ENCODE measurements at places on chromosomes 11 and 22. TPM values are rescaled to one million over a fixed set of nuclear protein-coding genes. Genes with fewer than 3 reads are reported as not detected.

- DNase-seq = no peak
These were observed 43.9 kb upstream of the FAT3 start for GRCh38 chr11:92180664-92181251.

- no peak for DNase-seq
These were observed 24.7 kb upstream of the PCF11 start for GRCh38 chr11:83132191-83132590.

Gene RASGRP2
- total RNA-seq = not detected

Gene VPREB1
- total RNA-seq = not detected

DNA sequence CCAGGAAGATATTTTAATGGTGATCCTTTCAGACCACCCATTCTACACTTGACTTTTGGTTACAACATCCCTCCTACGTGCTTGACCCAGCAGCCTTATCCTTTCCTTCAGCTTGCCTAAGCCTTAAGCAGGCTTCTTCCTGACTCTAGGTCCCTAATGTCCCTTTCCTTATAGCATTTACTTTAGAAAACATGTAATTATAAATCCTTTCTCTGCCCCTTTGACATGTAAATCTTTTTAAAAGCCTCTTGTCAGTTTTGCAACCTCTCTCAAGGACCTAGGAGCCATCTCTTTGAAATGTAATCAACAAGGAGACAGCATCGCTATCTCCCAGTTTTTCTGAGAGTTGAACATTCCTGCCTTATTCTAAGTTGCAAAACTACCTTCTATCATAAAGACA lies 1255.2 kb downstream of the LRRC4C start:
- DNase-seq = no peak

- DNase-seq = no peak
These were observed 51.3 kb downstream of the FBLN1 start for GRCh38 chr22:45554040-45554406.
